GF-D8 (cell line): ENCODE measurements at places on chromosomes 5 and 9.
A peak's percentile ranks its signal among the peaks of the same experiment; 100 is the strongest.

DNA sequence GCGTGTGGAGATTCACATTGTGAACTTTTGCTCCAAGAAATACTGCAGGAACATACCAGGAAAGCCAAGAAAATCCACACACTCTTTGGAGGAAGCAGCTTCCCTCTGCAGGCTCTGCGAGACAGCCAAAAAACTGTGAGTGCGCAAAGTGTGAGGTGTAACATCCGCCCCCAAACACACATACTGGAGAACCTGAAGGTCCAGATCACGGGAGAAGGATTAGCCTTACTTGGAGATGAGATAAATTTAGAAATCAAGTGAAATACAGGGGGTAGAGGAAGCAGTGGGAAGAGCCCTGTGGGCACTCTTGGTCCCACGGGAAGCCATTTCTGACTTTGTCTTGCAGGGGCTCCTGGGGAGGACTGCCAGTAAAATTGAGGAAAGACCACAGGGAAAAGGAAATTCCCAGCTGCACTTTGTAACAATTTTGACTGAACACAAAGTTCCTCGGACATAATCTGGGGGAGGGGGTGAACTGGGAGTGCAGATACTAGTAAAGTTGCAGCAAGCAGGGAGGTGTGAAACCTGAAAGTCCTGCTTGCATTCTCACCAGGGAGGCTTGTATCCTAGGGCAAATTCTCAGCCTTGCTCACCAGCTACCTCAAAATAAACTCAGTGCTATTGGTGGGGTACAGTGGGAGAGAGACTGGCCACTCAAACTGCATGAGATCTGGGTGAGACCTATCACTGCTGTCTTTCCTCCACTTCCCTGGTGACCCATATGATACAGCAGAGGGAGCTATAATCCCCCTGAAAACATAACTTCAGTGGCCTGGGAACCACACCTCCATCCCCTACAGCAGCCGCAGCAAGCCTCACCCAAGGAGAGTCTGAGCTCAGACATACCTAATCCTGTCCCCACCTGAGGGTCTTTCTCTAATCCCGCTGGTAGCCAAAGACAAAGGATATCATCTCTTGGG lies 109.1 kb downstream of the ALDH1A1 start:
- DNase-seq = no peak

GRCh38 chr5:139809331-139809810 lies 13.8 kb downstream of the PSD2 start:
- no peak for DNase-seq

DNA sequence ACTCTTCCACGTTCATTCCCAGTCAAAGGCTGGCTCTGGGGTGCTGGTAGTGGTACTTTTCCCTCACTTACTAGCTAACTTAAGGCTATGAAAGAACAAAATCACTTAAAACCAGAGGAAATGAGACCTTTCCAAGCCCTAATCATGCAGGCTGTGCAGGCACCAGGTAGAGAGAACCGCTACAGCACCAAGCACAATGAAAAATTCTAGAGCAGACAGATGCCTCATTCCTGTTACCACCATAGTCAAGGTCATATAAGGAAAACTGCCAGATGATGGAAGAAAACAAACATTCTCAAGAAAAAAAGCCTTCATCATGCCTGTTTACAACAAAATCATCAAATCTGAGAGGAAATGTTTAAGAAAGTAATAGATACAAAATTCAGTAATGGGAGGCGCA lies 374.4 kb upstream of the PDE4D start:
- no peak for DNase-seq

- DNase-seq = no peak
Measured at GRCh38 chr5:93782978-93783377, 41.6 kb upstream of the POU5F2 start.

DNA sequence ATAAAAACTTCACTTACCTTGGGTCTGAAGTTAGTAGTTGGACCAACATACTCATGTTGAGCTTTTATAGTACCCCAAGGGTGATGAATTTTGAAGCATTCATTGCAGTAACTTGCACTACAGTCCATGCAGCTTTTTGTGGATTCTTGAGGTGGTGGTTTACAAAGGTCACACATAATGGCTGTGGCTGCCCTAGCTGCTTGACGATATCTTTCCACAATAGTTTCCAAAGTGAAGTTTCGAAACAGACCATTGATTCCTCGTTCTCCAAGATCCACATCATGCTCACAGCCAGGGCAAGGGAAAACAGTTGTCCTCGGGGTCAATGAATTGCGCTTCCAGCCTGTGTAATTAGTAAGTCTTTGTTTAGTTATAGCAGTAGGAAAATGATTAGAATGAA lies 22.7 kb downstream of the TRIM36 start:
- no peak for DNase-seq

DNA sequence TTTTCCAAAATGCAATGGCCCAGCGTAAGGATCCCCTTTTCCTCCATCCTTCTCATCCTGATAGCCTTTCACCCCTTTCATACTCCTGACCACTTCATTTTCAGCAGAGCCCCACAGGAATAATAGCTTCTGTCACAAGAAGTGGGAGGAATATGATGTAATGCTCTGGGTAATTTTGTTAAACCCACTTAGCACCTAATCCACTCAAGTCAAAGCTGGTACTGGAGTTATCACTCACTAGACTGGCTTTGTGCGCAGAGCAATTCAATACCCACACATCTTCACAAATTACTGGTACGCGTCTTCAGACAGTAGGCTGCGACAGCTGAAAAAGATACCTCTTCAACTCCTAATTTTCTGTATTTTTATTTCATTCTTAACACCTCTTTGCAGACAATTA lies 2232.8 kb upstream of the WWC1 start:
- no peak for DNase-seq

DNA sequence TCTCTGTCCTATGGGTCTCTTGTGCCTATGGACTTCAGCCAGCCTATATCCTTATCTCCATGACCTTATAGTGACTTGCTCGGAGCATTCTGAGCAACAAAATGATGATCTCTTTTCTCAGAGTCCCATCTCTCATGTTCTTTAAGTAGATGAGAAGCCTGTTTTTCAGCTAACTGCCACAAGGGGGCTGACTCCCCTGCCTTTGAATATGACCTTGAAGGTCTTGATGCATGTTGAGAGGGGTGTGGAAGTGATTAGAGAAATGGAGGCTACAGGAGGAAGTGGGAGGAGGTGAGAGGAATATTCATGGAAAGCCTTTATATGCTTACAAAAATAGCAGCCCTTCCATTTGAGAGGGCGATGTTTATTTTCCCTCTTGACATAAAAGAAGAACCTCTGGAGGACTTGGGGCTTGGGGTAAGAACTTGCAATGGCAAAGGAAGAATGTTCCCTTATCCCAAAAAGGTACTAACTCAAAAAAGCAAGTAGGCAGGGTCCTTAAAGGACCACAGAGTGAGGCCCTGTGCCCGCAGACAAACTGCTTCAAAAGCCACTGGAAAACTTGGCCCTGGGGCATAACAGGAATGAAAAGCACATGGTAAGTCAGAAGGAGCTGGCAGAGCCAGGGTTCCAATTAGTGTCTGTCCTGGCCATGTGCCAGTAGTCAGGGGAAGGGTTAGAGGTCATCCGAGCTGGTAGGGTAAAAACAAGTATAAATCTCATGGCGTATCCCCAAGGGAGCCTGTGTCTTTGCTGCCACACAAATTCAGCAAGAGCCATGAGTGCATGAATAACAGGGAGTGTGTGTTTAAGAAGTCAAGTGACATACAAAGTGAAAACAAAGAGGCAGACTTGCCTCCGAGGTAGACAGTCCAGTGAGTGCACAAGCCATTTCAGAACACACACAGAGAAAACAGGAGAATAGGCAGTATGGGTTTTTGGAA lies 39.1 kb downstream of the FGD3 start:
- DNase-seq = no peak

DNA sequence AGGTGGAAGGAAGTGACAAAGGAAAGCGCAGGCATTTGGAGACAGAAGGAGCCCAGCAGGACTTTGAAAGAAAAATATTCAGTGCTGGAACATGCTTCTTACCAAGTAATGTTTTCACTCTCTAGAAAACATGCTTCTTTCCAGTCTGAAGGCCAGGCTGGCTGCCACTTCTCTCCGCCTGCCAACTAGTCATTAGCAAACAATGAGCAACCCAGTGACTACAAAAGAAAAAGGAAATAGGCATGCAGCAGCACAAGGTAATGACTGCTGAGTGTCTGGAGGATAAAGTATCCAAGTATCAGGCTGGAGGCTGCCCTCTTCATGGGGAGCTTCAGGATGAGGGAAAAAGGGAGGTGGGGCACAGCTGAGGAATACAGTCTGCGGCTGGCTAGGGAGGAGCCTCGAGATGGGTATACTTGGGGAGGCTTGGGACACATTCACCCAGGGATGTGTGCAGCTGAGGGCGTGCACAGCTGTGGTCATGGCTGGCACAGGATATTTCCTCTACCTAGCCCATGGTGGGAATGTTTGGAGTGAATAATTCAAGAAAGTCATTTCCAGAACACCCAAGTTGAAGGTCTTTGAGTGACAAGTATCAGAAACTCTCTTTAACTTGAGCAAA lies 161.5 kb upstream of the KIF2A start:
- DNase-seq = no peak

GRCh38 chr9:118009614-118010013 lies 305.4 kb downstream of the TLR4 start:
- no peak for DNase-seq

DNA sequence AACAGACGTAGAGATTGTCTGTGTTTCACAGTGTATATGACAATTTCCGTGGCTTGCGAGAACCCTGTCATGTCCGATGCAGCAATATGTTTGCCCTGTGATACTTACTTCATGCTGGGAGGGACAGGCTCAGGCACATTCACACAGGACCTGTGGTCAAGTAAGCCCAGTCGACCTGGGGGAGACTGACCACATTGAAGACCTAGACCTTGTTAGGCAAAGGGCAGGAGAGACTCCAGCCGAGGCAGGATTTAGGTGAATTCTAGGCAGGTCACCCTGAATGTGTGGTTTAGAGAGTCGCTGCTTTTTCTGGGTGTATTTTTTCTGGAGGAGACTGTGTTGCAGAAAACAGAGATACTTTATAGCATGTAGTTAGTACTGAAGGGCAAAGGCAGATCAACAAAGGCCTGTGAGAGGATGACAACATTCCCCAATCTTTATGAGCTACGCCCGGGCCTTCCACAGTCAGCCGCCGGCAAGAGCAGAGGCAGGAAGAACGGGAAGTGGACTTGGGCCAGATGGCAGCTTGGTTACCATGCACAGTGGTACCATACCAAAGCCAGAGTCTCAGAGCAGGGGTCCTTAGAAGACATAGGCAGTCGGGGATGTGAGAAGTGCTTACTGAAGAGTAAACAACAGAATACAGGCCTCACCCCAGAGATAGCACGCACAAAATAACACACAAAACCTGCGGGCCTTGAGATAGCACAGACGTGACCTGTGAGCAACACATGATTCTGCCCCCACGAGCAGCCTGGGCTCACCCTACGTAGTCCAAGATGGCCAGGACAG lies 220.7 kb downstream of the CACNA1B start:
- DNase-seq = no peak

DNA sequence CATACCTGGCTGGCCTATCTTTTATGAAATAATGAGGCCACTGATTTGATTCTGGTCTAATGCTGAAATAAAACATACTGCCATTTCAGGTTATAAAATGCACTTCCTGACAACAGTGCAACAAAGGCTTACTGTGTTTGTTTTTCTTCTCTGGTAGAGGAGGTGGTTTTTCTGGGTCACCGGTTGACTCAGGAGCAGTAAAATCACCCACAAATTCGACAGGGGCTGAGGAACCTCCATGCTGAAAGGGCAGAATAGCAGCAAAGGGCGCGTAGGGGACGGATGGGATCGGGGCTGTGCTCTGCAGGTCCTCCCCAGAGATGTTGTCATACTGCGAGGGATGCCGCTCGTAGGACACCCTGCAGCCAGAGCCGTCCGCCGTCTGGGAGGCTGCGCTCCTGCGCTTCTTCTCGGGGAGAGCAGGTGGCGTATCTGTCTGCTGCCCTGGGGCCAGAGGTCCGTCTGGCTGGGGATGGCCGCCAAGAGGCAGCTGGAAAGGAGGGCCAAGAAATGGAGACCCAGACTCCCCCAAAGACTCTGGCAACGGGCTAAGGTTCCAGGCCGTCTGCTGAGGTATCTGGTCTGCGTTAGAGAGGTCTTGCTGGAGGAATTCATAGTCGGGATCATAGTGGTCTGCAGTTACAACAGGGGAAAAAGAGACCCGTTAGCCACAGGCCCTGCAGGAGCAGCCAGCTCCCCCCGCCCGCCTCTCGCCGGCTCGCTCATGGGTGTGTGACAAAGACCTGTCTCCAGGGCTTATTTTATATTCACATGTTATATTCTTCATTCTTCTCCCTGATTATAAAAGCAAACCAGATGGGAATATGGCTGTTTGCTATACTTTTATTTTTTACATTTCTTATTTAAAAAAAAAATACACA lies 80.7 kb downstream of the PRRT1B start:
- DNase-seq = no peak

DNA sequence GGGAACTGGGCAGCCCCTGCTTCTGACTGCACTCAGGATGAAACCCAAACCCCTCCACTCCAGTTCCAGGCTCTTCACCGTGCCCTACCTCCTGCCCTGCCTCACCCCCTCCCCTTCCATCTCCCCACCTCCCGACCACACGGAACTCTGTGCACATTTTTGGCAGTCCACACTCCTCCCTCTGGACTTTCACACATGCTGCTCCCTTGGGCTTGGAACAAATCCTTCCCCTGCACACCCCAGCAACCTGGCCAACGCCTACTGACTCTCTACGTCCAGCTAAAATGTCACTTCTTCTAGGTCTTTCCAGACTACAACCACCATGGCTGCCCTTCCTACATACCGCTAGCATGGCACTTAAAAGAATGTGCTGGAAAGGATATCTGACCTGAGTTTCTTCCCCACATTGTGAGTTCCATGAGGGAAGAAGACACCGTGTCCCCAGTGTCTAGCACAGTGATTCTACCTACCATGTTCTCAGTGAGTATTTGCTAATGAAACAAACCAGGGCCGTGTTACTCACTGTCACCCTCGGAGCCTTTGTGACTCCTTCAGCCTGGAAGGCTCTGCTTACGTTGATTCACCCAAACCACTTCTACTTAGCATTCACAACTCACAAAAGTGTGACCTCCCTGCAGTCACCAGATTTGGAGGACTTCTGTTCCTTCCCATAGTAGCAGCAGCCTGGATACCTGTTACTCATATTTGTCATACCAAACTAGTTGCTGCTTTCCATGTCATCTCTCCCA lies 18.7 kb downstream of the RETREG1 start:
- DNase-seq = no peak

DNA sequence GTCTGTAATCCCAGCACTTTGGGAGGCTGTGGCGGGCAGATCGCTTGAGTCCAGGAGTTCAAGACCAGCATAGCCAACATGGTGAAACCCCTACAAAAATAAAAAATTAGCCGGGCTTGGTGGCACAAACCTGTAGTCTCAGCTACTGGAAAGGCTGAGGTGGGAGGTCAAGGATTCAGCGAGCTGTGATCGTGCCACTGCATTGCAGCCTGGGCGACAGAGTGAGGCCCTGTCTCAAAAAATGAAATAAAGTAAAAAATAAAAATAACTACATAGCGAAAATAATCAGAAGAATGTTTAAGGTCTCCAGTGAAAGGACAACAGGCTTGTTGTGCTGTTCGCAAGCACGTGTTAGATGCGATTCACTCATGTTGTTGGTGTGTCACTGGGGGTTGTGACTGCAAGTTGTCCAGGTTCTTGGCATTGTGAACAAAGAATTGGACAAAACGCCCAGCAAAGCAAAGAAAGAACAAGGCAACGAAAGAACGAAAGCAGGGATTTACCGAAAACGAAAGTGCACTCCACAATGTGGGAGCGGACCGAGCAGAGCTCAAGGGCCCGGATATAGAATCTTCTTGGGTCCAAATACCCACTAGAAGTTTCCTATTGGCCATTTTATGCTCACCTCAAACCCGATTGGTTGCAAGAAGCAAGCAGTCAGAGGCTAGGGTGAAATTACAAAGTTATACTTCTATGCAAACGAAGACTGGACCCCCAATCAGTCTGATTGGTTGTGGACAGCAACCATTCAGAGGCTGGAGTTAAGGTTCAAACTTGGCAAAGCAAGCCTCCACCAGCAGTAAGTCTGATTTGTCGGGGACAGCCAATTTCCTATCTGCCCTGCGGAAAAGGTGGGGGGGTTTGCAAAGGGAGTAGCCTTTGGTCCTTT lies 844 bp upstream of the MCCC2 start:
- peak; percentile 76 for DNase-seq
